ENCODE measurements at places on chromosomes 11 and 22. TPM values are rescaled to one million over a fixed set of nuclear protein-coding genes. Genes with fewer than 3 reads are reported as not detected.

DNA sequence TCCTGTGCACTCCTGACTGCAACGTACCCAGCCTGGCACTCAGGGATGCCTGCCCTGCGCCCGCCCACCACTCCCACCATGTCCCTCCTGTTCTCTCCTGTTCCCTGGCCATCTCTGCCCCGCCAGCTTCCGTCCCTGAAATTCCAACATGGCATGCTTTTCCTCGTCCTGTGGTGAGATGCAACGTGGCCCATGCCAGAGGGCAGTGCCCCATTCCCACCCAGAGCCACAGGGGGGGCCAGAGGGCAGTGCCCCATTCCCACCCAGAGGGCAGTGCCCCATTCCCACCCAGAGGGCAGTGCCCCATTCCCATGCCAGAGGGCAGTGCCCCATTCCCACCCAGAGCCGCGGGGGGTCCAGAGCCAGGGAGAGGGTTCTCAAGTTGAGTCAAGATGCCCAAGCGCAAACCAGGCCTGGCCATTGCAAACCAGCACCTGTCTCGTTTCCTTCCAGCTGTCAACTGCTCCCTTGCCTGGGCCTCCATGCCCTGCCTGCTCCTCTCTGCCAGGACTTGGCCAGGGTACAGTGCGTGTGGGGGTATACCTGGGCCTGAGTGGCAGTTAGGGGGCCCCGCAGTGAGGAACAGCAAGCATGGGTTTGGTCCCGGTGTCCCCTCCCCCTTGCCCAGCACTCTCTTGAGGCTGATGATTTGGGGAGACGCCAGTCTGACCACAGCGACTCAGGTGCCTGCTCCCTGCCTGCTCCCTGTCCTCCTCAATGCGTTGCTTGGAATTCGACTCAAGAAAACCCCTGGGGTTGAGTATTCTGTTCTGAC, 14.6 kb downstream of the B3GAT1 start:
- no peak for DNase-seq

- DNase-seq: no peak
Observed at GRCh38 chr11:130180896-130181294, 21.3 kb downstream of the ST14 start.

- DNase-seq: no peak
Observed at GRCh38 chr11:108319541-108320145, 96.8 kb downstream of the ATM start.

- no peak for DNase-seq
Observed at GRCh38 chr11:111066846-111067245, 178.7 kb upstream of the POU2AF2 start.

GRCh38 chr11:6674219-6674597, 8.9 kb downstream of the MRPL17 start:
- no peak for DNase-seq

Gene SLC22A8
- not detected for polyA plus RNA-seq

- no peak for DNase-seq
Observed at GRCh38 chr22:22213231-22213630, 31.4 kb upstream of the VPREB1 start.

- DNase-seq: no peak
Observed at GRCh38 chr11:63709336-63709884, 28.1 kb downstream of the RTN3 start.

DNA sequence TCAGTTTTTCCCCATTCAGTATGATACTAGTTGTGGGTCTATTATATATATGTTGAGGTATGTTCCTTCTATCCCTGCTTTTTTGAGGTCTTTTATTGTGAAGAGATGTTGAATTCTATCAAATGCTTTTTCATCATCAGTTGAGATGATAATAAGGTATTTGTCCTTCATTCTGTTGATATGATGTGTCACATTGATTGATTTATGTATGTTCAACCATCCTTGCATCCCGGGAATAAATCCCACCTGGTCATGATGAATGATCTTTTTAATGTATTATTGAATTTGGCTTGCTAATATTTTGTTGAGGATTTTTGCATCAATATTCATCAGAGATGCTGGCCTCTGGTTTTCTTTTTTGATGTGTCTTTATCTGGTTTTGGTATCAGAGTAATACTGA, 26.0 kb downstream of the ENDOD1 start:
- DNase-seq: no peak

DNA sequence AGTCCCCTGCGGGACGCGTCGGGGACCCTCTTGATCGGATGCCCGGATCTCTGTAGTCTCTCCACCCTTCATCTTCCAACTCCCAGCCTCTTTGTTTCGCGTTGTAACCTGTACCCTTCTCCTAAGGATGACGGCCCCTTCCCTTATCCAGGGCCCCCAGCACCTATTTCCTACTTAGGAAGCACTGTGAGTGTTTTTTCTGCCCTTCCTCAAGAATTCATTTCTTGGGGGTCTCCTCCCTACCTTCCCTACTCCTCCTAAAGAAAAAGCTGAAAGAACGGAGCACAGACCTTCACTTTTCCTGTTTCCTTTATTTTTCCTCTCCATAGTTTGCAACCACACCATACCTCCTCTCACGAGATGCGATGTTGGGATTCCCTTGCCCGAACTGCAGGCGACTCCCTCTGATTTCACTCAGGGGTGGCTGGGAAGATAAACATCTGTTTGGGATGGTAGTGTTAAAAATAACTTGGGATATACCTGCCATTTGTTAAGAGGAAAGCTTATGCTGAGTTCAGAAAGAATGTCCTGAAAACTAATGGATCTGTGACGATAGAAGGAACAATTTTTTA, 593 bp downstream of the FAM118B start:
- no peak for DNase-seq

DNA sequence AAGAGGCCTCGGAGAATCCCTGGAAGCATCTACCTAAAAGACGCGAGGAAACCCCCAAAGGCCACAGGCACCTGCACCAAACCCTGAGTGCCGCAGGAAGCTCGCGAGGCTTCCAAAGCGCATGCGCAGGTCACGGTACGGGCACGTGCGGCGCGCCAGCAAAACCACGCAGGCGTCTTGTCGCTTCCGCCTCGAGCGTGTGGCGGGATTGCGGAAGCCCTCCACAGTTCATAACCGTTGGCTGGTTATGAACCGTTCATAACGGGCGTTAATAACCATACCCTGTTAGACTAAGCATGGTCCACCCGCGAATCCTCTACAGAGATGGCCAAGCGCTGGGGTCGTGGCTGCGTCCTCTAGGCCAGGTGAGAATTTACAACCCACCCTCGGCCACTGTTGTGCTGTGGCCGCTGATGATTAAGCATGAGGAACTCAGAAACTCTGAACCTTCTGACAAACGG, 46.4 kb downstream of the MORC2 start:
- DNase-seq: peak; percentile 58

Gene TEX54
- not detected for polyA plus RNA-seq

Gene PRAME
- polyA plus RNA-seq: not detected

DNA sequence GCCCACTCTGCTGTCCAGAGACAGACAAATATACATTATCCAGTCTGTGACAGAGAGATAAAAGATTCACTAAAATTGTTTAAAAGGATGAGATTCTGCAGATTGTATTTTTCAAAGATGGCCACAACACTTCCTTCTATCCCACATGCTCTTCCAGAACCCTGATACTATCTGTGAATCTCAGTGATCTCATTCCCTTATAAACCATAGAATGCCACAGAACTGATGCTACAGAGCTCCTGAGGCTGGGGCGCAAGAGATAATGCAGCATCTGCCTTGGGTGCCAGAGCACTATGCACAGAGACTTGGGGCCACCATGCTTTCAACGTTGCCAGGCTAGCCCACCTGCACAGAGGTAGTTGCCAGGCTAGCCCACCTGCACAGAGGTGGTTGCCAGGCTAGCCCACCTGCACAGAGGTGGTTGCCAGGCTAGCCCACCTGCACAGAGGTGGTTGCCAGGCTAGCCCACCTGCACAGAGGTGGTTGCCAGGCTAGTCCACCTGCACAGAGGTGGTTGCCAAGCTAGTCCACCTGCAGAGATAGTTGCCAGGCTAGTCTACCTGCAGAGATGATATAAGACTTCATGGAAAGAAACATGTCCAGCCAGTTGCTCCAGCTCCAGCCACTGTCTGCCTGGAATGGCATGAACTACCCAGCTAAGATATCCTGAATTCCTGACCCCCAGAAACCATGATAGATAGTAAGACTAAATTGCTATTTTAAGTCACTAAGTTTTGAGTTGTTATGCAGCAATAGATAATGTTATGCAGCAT, 17.6 kb upstream of the SEPTIN5 start:
- no peak for DNase-seq

Gene ARFGAP3
- polyA plus RNA-seq: 24.4 TPM

DNA sequence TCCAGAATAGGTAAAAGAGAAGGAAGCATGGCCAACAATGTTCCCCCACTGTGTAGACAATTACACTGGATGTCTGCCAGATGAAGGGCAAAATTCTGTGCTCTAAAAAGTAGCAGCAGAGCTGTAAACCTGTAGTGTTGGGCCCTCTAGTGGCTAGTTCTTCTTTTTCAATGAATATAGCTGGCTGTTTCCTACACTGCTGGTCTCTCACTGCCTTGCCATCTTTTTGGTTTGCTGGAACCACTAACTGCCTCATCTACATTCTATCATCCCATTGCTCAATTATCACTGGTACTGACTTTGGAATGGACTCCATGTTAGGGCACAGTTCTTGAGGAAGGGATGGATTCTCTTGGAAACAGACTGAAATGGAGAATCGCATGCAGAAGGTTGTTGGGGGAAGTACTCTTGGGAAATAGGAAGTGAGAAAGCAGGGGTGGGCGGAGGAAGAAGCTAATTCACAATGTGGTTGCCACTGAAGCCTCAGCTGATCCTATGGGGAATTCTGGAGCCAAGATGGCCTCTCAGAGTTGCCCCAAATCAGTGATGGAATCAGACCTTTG, 17.9 kb downstream of the KCNE3 start:
- DNase-seq: no peak

Gene RASL10A
- polyA plus RNA-seq: 3.1 TPM

DNA sequence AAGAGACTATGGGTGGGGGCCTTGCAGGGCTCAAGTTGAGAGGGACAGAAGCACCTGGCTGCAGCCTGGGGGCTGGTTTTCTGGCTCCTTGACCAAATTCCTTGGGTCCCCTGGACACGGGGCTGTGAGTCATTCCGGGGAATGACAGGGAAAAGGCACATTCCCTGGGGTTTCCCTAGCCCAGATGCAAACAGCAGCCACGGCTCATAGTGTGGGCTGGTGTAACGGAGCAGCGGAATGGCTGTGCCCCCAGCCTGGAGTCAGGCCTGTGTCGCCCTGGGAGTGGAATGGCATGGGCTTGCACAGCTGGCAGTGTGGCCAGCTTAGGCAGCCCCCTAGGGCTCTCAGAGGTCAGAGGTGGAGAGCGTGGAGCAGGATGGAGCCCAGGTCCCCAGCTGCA, 77.6 kb upstream of the KCNQ1OT1 start:
- peak; percentile 2 for DNase-seq

Gene CD6
- polyA plus RNA-seq: 0.07 TPM

GRCh38 chr22:45876136-45877035, 100.6 kb downstream of the WNT7B start:
- no peak for DNase-seq

GRCh38 chr11:34640050-34640923, 19.4 kb downstream of the EHF start:
- no peak for DNase-seq

Gene OR52E8
- not detected for polyA plus RNA-seq

- no peak for DNase-seq
Observed at GRCh38 chr11:131002145-131002544, 85.9 kb upstream of the SNX19 start.

All from heart right ventricle (tissue), 16 donors.